ENCODE measurements at places on chromosomes 12 and 14.

DNA sequence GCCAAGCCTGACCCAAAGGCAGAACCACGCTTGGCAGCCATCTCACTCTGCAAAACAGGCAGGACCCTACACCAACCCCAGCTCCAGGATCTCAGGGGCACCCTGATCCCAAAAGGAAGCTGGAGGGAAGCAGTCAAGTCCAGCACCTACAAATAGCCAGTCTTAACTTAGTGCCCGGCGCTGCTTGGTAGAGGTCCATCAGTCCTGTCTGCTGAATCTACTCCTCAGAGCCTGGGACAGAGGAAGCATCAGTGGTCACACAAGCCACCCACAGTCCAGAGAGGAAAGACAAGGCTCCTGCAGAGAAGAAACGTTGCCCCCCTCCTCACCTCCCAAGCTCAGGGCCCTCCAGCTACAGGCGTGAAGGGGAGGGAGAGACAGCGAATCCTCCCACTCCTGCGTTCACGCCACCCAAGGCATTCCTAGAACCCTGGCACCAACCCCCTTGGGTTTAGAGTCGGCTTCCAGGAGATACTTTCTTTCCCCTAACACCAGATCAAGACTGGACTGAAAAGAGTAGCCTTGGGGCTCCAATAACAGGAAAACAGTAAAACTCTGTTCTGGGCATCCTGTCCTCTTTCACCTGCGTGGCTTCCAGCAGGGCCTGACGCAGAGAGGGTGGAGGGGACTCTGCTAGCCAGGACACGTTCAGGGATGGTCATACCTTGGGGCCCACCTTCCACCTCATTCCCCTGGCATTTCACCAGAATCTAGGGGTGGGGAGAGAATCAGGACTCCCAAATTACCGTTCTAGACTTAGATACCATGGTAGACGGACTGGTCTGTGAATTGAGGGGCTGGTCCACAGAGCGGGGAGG lies 1.2 kb downstream of the PXN start:
- DNase-seq: no peak

DNA sequence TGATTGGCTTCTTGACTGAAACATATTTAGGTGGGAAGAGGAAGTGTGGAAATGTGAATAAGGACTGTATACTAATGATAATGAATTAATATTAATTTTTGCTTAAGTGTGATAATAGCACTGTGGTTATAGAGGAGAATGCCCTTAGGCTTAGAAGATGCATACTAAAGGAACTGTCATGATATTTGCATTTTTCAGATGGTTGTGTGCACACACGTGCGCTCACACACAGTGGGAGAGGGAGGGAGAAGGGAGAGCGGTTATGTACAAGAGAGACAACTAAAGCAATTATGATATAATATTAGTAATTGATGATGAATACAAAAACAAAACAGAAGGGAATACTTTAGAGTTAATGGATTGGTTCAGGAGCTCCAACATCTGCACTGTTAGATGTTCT lies 54.2 kb downstream of the RCOR1 start:
- DNase-seq: no peak

- DNase-seq: no peak
Observed at GRCh38 chr14:63951429-63951828, 98.6 kb downstream of the SYNE2 start.

- DNase-seq: no peak
Observed at GRCh38 chr12:14959916-14960496, 1.4 kb downstream of the ARHGDIB start.

DNA sequence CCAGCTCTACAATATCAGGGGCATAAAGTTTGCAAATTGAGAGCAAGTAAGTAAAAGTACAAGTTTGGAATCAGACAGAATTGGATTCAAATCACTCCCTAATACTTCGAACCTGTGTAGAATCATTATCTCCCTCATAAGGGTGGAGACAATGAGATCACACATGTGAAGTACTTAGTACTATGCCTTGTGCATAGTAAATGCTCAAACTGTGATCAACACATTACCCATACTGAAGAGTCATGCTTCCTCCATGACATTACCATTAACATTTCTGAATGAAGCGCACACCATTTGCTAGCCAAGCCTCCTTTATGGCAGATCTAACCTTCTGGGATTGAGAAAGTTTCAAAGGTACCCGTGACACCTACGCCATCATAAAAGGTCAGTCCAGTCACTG lies 26.6 kb upstream of the NRDE2 start:
- no peak for DNase-seq

DNA sequence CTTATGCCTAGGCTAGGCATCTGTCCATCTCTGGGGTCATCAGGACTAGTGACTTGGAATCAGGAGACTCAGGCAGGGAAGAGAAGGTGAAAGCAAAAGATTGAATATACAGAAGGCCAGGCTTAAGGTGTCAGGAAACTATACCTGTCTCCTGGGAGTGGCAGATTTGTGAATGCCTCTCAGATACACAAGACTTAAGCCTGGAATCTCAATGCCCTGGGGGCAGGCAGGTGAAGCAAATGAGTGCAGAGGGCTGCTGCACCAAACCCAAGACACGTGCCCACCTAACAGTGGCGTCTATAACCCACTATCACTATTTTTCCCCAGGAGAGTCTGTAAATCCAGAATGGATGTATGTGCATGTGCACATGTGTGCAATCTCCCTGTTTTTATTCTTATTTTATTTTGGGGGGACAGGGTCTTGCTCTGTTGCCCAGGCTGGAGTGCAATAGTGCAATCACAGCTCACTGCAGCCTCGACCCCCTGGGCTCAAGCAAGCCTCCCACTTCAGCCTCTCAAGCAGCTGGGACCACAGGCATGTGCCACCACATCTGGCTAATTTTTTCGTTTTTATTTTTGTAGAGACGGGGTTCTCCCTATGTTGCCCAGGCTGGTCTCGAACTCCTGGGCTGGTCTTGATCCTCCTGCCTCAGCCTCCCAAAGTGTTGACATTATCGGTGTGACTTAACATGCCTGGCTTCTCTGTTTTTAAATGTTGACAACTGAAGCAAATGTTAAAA lies 31.9 kb upstream of the FOS start:
- DNase-seq: no peak

DNA sequence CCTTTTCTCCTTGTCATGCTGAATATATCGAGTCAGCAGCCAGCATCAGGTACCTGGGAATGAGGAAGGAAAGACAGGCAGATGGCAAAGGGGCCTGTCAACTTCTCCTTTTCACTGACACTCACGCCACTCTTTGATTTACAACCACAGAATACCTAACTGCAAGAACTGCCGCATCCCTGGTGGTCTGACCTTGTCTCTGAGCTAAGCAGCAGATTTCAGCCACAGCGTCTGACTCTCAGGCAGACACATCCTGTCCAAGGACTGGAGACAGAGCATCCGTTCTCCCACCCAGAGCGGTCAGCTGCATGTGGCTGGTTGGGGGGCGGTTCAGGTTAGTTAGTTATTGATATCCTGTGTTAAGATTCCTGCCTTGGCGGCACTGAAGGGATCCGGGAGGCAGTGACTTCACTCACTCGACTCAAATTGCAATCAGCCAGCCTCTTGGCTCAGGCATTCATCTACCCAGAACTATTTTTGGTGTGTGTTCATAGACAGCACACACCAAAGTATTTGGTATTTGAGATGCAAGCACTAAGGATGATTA lies 11.2 kb upstream of the MAP1LC3B2 start:
- DNase-seq: peak; percentile 28

All from germinal center (tissue), 1 donor.